ENCODE measurements at places on chromosomes 6 and 20. TPM values are rescaled to one million over a fixed set of nuclear protein-coding genes. Genes with fewer than 3 reads are reported as not detected.

FOXF2 gene
- total RNA-seq, result 1.8 TPM

FKBP1C gene
- 0.55 TPM for total RNA-seq

LY6G6F gene
- not detected for total RNA-seq

OPN5 gene
- not detected for total RNA-seq

OLIG3 gene
- not detected for total RNA-seq

HINT3 gene
- total RNA-seq, result 15.0 TPM

PRDM1 gene
- 0.29 TPM for total RNA-seq

RIPPLY2 gene
- total RNA-seq, result not detected

CRISP3 gene
- not detected for total RNA-seq

TBC1D22B gene
- total RNA-seq, result 13.5 TPM

COL10A1 gene
- not detected for total RNA-seq

DNA sequence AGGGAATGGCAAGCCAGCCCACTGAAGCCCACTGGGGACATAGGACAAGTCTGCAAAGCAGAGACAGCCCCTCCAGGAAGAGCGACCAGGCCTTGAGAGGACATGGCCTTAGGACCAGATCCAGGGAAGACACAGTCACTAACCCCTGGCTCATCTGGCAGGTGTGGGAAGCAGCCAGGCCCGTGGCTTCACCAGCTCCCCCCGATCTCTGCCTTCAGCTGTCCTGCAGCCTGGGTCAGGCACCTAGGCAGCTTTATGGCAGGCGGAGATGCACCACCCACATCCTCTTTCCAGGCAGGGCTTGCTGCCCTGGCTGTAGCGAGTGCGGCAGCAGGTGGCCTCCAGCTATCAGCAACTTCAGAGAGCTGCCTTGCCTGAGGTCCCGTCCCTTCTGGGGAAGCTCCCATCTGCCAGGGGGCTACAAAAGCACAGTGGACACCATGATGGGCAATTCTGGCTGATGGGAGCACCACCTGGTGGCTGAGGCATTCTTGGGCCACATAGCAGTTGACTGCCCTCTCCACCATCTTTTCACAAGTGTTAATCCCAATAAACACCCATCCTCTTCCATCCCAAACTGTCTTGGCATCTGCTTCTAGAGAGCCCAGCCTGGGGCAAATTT is 85.8 kb downstream of the DZANK1 start:
- no peak overlapping the region for H3K4me3 ChIP-seq
- H3K36me3 ChIP-seq, result no peaks in the 10 kb centered on the region
- DNase-seq, result no peak
- no peak overlapping the region for H3K27ac ChIP-seq

- H3K4me1 ChIP-seq, result peaks cover 22% of the 10 kb centered on the region
- H3K27me3 ChIP-seq, result no peaks in the 10 kb centered on the region
- H3K27ac ChIP-seq, result peak overlapping the region; percentile 92
Measured at GRCh38 chr6:26520237-26520849, 17.8 kb upstream of the HMGN4 start.

DNA sequence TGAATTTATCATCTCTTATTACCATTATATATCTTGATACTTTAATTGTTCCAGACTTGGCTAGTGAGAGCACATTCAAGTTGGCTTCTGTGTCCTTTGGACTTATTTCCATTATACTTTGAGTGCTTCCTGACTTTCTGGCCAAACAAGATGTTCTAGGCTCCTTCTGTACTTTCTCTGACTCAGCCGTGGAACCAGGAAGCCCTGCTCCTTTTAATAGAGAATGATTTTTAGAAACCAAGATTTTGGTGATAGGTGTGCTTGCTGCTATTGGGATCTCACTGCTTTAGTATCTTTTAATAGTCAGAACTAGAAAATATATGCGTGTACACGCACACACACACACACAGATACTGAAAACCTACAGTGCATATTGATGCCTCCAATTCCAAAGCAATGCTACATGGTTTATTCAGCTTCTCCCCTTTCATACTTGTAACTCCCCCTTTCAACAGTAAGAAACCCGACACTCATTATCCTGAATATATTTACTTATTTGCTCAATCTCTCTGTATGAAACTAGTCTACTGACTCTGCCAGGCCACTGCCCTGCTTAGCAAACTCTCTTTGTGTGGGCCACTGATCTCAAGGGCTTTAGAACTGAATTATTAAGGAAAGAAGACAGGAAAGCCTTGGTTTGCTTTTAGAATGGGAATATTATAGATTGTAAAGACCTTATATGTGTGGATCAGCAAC is 42.7 kb upstream of the EZR start:
- no peaks in the 10 kb centered on the region for H3K27me3 ChIP-seq
- no peak overlapping the region for H3K27ac ChIP-seq
- H3K4me3 ChIP-seq, result no peak overlapping the region
- H3K4me1 ChIP-seq, result peaks cover 8% of the 10 kb centered on the region

- no peaks in the 10 kb centered on the region for H3K36me3 ChIP-seq
- no peaks in the 10 kb centered on the region for H3K27me3 ChIP-seq
- DNase-seq, result no peak
Measured at GRCh38 chr6:4916954-4917561, 86.8 kb downstream of the RPP40 start.

- no peaks in the 10 kb centered on the region for H3K36me3 ChIP-seq
- H3K4me3 ChIP-seq, result no peak overlapping the region
- H3K4me1 ChIP-seq, result no peaks in the 10 kb centered on the region
- H3K27me3 ChIP-seq, result no peaks in the 10 kb centered on the region
Measured at GRCh38 chr6:89597372-89597771, 41.2 kb downstream of the LYRM2 start.

- peaks cover 33% of the 10 kb centered on the region for H3K27me3 ChIP-seq
- no peak overlapping the region for H3K27ac ChIP-seq
- no peaks in the 10 kb centered on the region for H3K4me1 ChIP-seq
- H3K4me3 ChIP-seq, result no peak overlapping the region
Measured at GRCh38 chr6:129269076-129269475, 386.1 kb downstream of the LAMA2 start.

DNA sequence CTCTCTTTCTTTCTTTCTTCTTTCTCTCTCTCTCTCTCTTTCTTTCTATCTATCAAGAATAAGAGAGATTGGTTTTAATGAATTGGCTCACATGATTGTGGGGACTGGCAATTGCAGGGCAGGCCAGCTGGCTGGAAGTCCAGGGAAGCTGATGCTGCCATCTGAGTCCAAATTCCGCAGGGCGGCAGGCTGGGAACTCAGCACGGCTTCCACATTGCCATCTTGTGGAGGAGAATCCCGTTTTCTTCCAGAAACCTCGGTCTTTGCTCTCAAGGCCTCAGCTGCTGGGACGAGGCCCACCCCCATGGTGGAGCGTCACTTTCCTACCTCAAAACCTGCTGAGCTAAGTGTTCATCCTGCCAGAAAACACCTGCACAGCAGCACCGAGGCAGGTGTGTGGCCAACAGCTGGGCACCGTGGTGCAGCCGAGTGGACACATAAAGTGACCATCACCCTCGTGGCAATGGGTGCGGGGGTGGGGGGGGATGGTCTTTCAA is 58.8 kb upstream of the SLCO4A1 start:
- H3K27me3 ChIP-seq, result peaks cover 22% of the 10 kb centered on the region
- DNase-seq, result no peak
- H3K4me1 ChIP-seq, result no peaks in the 10 kb centered on the region
- no peaks in the 10 kb centered on the region for H3K36me3 ChIP-seq

DNA sequence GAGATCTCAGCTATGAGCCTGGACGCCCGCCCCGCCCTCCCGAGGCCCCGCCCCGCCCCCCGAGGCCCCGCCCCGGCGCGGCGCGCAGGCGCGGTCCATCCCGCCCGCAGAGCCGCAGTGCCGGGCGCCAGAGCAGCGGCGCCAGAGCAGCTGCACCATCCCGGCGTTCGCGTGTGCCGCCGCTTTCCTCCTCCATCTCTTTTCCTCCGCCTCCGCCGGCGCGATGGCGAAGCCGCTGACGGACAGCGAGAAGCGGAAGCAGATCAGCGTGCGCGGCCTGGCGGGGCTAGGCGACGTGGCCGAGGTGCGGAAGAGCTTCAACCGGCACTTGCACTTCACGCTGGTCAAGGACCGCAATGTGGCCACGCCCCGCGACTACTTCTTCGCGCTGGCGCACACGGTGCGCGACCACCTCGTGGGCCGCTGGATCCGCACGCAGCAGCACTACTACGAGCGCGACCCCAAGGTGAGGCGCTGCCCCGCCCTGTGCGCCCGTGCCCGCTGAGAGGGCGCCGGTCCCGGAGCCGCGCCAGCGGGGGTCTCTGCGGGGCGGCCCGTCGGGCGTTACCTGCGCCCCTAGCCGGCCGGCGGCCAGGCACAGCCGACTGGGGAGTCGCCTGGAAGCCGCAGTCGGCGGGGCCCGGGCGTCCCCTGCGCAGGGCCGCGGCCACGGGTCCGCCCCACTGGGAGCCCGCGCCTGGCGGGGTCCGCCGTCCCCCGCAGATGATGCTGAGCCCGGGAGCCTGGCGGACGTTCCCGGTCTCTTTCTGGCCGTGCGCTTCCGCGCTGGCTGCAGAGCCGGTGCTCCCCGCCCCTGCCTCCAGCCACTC is at the start of gene PYGB:
PYGB (plus strand) TSS at position 130 of the 830 bp plus-strand sequence; CDS start at position 224, 94 bp downstream.
- DNase-seq, result peak; percentile 93
- peaks cover 19% of the 10 kb centered on the region for H3K36me3 ChIP-seq
- H3K27ac ChIP-seq, result peak within 1 kb of the TSS; percentile 91
- no peaks in the 10 kb centered on the region for H3K27me3 ChIP-seq
- H3K4me1 ChIP-seq, result peaks cover 64% of the 10 kb centered on the region
- H3K4me3 ChIP-seq, result peak within 1 kb of the TSS; percentile 94

GRCh38 chr6:17894905-17895304 is 92.5 kb downstream of the KIF13A start:
- DNase-seq, result no peak
- no peak overlapping the region for H3K27ac ChIP-seq
- no peaks in the 10 kb centered on the region for H3K4me1 ChIP-seq
- H3K27me3 ChIP-seq, result no peaks in the 10 kb centered on the region

GRCh38 chr6:92468066-92468465 is 951.3 kb downstream of the EPHA7 start:
- DNase-seq, result no peak
- peaks cover 5% of the 10 kb centered on the region for H3K4me1 ChIP-seq
- no peaks in the 10 kb centered on the region for H3K27me3 ChIP-seq

- H3K4me1 ChIP-seq, result no peaks in the 10 kb centered on the region
- no peak for DNase-seq
- H3K27ac ChIP-seq, result no peak overlapping the region
- H3K4me3 ChIP-seq, result no peak overlapping the region
- no peaks in the 10 kb centered on the region for H3K36me3 ChIP-seq
Measured at GRCh38 chr20:14757728-14758127, 420.3 kb upstream of the FLRT3 start.

- H3K27me3 ChIP-seq, result no peaks in the 10 kb centered on the region
- no peak overlapping the region for H3K4me3 ChIP-seq
- peaks cover 4% of the 10 kb centered on the region for H3K36me3 ChIP-seq
- no peak overlapping the region for H3K27ac ChIP-seq
Measured at GRCh38 chr6:19210849-19211590, 626.1 kb upstream of the ID4 start.

GRCh38 chr20:56656632-56657031 is 27.5 kb downstream of the TFAP2C start:
- peaks cover 2% of the 10 kb centered on the region for H3K36me3 ChIP-seq
- H3K27me3 ChIP-seq, result no peaks in the 10 kb centered on the region
- DNase-seq, result no peak
- H3K27ac ChIP-seq, result no peak overlapping the region
- H3K4me1 ChIP-seq, result peaks cover 7% of the 10 kb centered on the region
- H3K4me3 ChIP-seq, result no peak overlapping the region

DNA sequence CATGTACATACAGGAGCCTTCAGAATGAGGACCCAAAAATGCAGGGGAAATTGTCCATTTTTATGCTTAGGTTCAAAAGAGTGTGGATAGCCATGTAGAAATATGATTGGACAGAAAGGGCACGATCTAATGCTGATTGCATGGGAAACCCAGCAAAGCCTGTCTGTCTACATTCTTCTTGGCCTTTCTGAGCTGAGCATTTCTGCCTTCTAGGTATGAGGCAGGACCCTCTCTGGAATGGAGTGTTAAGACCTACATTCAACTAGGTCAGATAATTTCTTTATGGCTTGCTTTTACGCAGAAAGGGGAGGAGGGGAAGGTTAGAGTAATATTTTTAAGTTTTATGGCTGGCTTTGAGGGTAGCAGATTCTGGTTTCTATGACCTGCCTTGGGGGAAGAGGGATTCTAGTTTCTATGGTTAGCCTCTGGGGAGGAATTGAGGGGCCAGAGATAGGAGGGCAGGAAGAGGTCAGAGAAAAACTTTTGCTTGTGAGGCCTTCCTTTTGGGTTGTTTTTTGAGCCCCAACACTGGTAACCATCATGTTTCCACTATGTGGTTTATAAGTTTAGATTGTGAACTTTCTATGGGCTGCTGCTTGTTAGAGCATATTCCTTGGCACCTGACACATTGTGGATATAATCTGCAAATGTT is 63.5 kb downstream of the LYRM2 start:
- H3K36me3 ChIP-seq, result peaks cover 2% of the 10 kb centered on the region
- H3K4me3 ChIP-seq, result no peak overlapping the region
- H3K27me3 ChIP-seq, result no peaks in the 10 kb centered on the region
- no peak overlapping the region for H3K27ac ChIP-seq

GRCh38 chr20:43188861-43189553 is 699 bp downstream of the PTPRT start:
- peaks cover 5% of the 10 kb centered on the region for H3K4me1 ChIP-seq
- H3K36me3 ChIP-seq, result no peaks in the 10 kb centered on the region
- H3K4me3 ChIP-seq, result no peak overlapping the region
- no peak overlapping the region for H3K27ac ChIP-seq

DNA sequence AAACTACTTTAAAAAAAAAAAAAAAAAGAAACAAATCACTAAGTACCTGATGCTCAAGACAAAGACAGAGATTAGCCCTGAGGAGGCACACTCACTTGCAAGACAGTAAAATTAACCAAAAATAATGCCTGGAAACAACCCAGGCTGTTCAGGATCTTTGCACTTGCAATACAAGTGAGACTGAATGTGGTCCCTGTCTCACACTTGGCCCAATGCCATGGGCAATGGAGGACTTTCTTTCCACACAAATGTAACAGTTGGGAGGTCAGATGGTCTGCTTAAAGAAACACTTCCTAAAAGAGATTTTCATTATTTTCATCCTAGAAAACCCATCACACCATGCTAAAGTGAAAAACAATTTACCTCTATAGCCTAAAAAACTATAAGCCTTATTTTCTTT is 16.2 kb downstream of the STAU1 start:
- no peak overlapping the region for H3K4me3 ChIP-seq
- no peaks in the 10 kb centered on the region for H3K27me3 ChIP-seq
- peaks cover 16% of the 10 kb centered on the region for H3K36me3 ChIP-seq
- H3K27ac ChIP-seq, result no peak overlapping the region
- DNase-seq, result no peak

DNA sequence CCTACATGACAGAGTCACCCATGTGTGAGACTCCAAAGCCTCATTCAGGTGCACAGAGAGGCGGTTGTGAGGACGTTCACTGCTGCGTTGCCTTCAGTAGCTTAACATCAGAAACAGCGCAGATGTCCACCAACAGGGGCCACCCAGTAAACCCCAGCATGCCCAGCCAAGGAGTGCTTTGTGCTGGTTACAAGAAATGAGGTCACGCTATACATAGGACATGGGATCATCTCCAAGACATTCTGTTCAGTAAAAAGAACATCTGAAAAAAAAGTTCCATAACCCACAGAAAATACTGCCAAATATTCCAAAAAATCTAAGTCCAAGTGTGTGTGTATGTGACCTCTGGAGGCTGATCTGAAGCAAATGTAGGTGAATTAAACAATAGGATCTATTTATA is 16.0 kb downstream of the SLC52A3 start:
- no peak for DNase-seq
- peaks cover 11% of the 10 kb centered on the region for H3K27me3 ChIP-seq
- H3K27ac ChIP-seq, result no peak overlapping the region
- no peaks in the 10 kb centered on the region for H3K4me1 ChIP-seq
- no peaks in the 10 kb centered on the region for H3K36me3 ChIP-seq
- no peak overlapping the region for H3K4me3 ChIP-seq
